Dermis blood vessel endothelial cell (primary cell): ENCODE measurements at places on chromosomes 11 and 22.
A peak's percentile ranks its signal among the peaks of the same experiment; 100 is the strongest.

DNA sequence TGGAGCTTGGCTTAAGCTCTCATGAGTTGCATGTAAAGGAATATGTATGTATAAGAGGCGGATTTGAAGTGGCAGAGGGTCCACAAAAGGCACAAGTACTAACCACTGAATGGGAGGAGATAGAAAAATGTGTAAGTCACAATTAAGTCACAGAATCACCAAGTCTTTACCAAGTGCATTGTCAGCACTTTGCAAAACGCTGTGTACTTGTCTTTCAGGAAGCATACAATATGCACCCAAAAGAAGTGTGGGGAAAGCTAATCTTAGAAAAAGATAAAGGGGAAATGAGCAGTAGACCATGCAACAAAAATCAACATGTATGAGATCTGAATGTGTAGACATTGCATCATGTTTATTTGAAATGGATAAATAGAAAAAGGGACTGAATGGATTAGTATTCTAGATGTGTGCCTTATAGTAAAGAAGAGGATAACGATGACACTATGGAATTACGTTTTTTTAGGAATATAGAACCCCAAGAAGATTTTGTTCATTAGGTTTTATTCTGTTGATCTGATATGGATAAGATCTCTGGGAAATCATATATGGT lies 4.5 kb downstream of the CNTF start:
- DNase-seq = no peak

DNA sequence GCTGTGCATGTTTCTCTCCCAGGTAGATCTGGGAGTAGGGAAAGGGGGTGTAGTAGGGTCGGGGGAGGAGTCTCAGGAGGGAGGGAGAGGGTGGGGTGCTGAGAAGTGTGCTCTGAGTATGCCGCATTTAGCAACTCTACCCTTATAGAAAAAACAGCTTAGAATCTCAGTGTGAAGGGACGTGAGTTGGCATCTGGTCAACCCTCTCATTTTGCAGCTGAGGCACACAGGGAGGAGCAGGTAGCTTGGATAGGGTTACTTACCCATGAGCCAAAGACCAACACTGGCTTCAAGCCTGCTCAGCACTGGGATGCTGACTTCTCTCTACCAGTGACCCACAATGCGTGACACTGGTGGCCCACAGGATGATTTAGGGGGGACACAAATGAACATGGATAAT lies 95.9 kb downstream of the FBXO7 start:
- no peak for DNase-seq

DNA sequence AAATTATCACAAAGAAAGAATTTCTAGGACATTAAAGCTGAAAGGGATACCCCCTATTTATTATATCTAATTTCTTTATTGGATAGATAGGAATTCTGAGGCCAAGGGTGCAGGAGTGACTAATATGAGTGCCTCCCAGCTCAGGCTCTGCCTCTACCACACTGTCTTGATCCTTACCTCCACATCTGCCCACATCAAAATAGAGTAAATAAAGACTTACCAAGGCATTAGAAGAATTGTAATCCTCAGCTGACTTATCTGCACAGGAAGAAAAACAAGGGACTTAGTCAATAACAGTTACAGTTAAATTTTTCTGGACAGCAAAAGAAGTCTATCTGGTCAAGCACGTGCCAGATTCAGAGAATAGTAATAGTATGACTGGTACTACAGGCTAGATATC lies 72.6 kb upstream of the GDPD4 start:
- DNase-seq = no peak

DNA sequence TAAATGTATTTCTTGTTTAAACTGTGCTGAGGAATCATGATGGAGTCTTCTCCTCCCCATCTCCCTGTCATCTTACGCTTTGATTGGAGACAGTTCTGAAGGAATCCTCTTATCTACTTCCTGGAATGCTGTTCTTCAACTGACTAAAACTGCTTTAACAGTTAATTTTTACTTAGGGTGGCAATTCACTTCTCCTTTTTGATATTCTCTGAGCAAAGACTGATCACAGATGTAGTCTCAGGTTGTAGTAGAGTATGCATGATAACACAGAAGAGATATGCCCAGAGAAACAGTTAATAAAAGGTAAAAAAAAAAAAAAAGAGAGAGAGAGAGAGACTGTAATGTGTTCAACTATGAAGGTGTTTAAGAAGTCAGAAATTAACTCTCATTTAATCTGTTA lies 1.4 kb upstream of the CASP5 start:
- DNase-seq = no peak

DNA sequence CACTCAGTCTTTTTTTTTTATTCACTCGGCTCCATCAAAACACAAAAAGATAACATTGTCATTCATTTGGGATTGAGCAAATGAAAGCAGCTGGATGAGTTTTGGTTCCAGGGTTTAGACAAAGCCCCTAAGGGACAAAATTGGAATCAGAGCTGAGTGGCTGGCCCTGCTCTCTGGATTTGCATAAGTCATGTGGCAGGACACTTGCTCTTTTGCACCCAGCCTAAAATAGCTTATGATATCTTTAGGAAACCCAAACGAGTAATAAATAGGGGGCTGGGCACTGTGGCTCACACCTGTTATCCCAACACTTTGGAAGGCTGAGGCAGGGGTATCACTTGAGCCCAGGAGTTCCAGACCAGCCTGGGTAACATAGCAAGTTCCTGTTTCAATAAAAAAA lies 11.0 kb upstream of the TMEM121B start:
- no peak for DNase-seq

- no peak for DNase-seq
Measured at GRCh38 chr22:24271386-24271854, 789 bp downstream of the SPECC1L start.

- DNase-seq = no peak
Measured at GRCh38 chr11:34214961-34215805, 109.8 kb downstream of the NAT10 start.

DNA sequence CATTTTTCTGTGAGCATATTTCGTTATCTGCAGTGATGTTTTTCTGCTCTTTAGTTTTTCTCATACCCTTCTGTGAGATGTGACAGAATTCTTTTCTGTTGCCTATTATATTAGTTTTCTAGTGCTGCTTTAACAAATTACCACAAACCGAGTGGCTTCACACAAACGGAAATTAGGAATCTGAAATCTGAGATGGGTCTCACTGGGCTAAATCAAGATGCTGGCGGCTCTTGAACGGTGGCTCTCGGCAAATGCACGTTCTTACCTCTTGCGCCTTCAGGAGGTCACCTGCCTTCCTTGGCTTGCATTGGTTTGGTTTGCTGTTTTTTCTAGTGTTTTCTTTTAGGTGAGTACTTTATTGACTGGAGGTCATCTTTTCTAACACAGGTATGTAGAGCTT lies 13.0 kb downstream of the ZBED4 start:
- no peak for DNase-seq

DNA sequence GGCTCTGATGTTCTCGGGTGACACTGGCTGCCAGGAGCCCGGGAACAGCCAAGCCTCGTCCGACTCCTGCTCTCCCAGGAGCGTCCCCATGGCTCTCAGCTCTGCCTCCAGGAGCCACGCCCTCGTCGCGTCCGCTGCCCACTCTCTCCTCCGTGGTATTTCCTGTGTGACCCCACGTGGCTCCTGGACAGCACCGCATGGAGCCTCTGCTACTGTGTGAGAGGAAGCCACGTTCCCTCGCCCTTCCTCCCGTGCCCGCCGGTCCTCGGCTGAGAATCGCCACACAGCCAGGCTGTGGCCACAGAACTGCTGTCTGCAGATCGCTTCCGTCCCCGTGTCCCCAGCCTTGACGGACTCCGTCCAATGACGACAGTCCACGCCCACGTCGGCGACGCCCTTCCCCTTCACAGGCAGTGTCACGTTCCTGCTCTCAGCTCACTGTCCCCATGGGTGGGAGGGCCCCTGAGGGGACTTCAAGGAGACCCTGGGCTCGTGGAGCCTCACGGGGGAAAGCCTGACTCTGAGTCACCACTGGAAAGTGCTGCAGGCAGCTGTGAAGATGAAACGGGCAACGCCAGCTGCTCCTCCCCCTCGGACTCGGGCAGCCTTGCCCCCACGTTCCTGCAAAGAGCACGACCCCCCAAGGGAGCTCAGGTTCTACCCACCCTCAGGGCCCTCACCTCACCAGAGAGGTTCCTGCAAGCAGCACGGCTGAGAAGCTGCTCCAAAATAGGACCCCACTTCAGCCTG lies 458.5 kb downstream of the BRD1 start:
- DNase-seq = no peak

GRCh38 chr11:61959114-61959513 lies 8.3 kb downstream of the FTH1 start:
- no peak for DNase-seq

DNA sequence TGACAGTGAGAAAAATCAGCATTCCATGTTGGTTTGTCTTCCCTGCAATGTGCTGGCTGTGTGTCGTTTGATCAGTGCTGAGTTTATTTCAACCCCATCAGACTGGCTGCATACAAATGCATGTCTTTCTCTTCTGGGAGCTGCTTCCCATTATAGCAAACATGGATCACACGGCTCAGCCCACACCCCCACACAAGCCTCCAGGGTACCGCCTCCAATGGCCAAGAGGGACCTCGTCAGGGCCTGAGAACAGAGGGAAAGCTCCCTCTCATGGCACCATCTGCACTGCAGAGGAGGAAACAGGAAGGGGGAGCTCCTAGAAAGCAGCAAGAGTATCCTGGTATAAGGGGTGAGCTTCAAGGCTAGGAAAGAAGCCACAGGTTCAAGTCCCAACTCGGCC lies 214.2 kb downstream of the LARGE1 start:
- no peak for DNase-seq

- DNase-seq = peak; percentile 17
Measured at GRCh38 chr11:72240461-72241290, 3.3 kb downstream of the PHOX2A start.

GRCh38 chr11:78332174-78332866 lies 85.3 kb downstream of the GAB2 start:
- DNase-seq = no peak

- DNase-seq = peak; percentile 97
Measured at GRCh38 chr11:122733318-122733717, 77.8 kb downstream of the UBASH3B start.

- peak; percentile 16 for DNase-seq
Measured at GRCh38 chr11:19810852-19811251, 98.2 kb downstream of the NAV2 start.

DNA sequence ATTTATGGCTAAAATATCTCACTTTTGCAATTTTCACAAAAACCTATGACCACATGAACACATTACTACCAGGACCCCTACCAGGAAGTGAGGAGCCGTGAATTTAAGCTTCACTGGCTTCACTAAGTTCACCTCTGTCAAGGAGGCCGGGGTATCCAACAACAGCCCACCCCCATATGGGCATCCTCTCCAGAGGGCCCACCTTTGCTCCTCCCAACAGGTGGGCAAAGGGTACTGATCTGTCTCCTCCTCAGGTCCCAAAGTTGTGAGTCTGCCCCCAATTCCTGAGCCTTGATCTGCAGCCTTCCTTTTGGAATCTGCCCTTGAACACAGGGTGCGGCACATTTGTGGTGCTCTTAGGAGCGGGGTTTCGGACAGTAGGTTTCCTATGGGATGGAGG lies 66.9 kb downstream of the OTOG start:
- no peak for DNase-seq

GRCh38 chr11:14499178-14499559 lies 442 bp downstream of the COPB1 start:
- peak; percentile 45 for DNase-seq

DNA sequence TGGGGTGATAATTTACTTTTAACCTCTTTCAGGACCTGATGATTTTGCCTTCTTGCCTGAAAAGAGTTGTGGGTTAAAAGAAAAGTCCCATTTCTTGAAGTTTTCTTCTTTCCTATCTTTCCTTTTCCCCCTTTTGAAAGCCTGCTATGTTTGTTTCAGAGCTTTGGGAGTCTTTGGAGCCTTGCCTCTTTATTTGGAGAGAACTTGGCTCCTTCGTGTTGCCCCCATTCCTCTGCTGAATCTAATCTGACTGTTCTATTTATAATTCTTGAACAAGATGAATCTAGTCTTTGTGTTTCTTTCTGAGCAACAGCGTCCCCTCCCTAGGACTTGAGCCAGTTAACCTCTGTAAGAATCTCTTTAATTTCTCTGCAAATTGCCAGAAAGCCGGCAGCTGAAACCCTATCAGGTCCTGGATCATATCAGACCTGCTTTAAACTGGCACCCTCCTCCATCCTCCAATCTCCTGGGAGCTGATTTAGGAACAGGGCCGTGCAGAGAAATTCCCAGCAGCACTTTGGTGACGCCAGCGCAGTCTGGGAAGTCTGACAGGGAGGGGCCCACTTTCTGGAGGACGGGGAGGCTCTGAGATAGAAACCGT lies 289.1 kb upstream of the SORL1-AS1 start:
- no peak for DNase-seq

DNA sequence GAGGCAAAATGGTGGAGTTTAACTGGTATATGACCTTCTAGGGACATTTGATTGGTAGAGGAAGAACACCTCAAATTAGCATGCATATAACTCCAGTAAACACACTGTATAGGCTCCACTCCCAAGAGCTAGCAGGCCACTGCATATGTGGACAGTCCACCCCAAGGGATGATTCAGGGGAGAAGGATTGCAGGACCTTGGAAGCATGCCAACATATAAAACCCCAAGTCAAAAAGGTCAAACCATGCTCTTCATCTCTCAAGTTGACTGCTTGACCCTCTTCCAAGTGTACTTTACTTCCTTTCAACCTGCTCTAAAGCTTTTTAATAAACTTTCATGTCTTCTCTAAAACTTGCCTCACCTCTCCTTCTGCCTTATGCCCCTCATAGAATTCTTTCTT lies 459.9 kb upstream of the CCDC179 start:
- no peak for DNase-seq

DNA sequence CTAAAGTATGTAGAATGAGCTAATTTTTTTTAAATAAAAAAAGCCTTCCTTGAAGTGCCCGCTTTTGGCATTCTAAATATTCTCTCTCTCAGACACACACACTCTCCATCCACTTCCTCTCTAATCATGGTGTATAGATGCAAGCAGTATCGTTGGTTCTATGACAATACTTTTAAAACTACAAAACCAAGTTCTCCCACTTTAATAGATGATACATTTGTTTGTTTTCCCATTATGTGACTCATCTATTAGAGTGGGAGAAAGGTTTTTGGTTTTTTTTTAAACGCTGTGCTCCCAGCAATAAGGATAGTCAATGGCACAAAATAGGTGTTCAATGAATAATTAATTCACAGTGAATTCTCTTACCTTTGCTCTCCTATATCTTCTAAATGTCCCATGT lies 44.6 kb downstream of the FZD4 start:
- no peak for DNase-seq

DNA sequence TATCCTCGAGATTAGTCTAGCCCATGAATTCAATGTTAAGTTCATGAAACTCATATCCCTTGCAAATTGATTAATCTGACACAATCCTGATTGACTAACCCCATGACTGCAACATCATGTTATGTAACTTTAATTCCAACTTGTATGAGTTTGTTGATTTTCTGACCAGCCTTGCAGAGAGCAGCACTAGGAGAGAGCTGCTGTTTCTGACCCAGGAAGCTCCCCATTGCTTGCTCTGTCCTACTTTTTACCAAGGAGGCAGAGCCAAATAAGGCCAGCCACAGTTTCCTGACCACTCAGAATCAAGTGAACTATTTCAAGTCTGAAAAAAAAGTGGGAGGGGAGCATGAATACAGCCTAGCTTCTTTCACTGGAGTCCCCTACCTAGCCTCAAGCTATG lies 13.2 kb downstream of the MPZL3 start:
- DNase-seq = peak; percentile 37

GRCh38 chr11:8679006-8679405 lies 3.5 kb downstream of the TRIM66 start:
- DNase-seq = no peak
